ENCODE measurements at places on chromosomes 3 and 15.

- no peak for DNase-seq
These were observed 214.6 kb downstream of the MEIS2 start for GRCh38 chr15:36885771-36886170.

DNA sequence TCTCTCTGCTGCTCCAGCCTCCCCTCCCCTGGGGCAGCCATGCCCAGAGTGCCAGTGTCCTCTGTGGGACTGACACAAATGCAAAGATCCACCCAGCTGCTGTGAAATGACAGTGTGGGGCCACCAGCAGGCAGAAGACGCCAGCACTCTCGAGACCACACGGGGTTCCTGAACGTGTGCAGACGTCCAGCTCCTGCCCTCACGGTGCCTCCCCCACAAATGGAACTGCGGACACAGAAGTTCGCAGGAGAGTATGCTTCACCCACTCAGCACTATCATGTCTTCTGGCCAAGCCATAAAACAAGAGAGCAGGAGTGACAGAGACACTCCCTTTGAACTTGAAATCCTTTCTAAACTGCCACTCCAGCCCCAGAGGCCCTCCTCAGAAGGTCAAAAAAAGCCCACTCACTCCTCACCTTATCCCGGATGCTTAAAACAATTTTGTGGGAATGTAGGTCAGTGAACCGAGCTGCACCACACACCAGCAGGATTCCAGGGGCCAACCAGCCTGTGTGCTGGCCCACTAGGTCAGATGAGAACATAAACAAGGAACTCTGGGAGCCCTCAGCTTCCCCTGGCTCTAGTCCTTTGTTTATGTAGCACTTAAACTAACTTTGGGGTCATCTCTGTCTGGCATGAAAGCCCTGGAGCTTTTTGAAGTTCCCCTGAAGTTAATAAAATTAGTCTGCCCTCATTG lies 112.6 kb downstream of the DNAJB8 start:
- DNase-seq: no peak

DNA sequence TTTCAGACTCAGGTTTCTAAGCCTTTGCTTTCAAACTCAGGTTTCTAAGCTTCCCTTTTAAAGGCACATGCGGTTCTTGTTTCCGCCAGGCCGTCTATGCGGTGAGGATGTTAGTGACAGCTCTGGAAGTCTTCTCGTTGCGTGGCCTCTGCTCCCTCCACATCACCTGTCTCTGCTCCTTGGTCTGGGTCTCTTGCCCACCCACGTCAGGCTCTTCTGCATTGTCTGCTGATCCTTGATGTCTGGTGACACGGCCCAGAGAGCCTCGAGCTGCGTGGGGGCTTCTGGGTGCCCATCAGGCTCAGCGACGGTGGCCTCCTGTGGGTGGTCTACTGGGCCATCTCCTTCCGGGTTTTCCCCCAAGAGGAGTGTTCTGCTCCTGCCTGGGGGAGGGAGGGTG lies 30.5 kb downstream of the KLF13 start:
- DNase-seq: no peak

- DNase-seq: no peak
These were observed 78.9 kb downstream of the DGKG start for GRCh38 chr3:186283096-186283495.

- DNase-seq: no peak
These were observed 92.3 kb downstream of the FRMD5 start for GRCh38 chr15:44102675-44103254.

DNA sequence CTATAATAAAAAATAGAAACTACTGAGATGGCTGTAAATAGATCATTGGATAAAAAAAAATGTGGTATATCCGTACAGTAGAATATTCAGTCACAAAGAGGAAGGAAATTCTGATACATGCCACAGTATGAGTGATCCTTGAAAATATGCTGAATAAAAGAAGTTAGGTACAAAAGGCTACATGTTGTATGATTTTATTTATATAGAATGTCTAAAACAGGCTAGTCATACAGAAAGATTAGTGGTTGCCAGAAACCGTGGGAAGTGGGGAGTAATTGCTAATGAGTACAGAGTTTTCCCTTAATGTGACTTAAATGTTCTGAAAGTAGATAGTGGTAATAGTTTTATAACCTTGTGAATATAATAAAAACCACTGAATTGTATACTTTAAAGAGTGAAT lies 24.9 kb upstream of the FAH start:
- no peak for DNase-seq

- no peak for DNase-seq
These were observed 106.7 kb downstream of the DPH6 start for GRCh38 chr15:35439291-35439690.

DNA sequence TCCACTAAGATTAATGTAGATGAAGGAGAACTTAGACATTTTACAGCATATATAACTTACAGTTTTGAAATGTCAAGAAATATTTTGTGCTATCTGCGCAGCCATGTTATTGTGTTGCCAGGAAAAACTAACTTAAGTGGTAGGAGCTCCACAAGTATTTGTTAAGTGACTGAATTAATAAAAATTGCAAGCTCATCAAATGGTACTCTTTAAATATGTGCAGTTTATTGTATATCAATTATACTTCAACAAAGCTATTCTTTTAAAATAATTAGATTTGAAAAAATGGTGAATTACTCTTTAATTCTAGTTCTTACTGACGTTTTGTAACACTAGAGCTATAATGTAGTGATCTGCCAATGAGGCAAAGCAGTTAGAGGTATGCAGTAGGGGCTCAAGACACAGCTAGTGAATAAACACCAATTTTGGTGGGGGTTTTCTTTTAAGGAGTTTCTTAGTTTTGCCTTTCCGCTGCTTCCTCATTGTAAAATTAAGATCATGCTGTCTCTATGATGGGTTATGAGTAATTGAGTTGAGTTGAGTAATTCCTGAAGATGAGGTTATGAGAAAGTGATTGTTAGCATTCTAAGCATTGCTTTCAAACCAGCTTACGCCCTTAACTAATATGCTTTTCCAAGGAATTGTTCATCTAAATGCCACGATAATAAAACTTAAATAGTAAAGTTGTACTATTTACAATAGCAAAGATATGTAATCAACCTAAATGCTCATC lies 10.9 kb upstream of the LXN start:
- no peak for DNase-seq

GRCh38 chr3:172601066-172601832 lies 78.0 kb upstream of the TNFSF10 start:
- no peak for DNase-seq

GRCh38 chr15:62931650-62932049 lies 110.9 kb upstream of the TPM1 start:
- DNase-seq: no peak

DNA sequence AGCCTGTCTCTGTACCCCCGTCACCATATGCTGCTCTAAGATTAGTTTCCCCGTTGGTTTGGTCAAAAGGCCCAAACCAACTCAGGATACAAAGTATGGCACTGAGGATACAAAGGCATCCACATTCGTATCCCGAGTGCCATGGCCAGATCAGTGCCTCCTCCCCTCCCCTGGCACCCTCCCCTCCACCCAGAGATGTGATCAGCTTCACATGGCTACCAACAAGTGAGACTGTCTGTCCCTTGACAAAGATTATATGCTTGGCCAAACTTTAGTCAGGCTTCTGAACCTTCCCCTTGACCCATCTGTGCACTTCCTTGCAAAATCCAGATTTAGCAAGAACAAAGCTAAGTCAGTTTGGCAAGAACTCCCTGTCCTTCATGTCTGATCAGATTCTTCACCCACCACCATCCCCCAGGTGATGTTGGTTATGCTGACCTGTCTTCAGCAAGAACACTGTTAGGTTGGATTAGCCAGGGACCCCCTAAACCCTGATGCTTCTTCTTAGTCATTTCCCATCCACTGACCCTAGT lies 61.7 kb downstream of the KLF15 start:
- DNase-seq: no peak

DNA sequence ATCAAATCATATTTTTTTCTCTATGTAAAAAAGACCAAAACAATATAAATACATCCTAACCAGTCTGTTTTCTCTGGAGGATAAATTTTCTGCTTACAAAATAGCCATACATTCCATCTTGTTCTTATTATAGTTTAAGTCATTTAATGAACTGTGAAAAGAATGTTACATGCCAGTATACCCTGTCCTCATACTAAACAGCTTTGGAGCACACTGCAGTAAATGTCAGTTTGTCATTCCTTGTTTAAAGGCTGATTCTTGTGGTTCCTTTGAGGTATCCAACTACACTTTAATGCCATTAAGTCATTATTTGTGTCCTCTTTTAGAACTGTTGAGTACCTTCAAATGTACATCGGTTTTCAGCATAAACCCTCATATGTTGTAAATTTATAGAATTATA lies 52.7 kb upstream of the DCBLD2 start:
- DNase-seq: no peak

DNA sequence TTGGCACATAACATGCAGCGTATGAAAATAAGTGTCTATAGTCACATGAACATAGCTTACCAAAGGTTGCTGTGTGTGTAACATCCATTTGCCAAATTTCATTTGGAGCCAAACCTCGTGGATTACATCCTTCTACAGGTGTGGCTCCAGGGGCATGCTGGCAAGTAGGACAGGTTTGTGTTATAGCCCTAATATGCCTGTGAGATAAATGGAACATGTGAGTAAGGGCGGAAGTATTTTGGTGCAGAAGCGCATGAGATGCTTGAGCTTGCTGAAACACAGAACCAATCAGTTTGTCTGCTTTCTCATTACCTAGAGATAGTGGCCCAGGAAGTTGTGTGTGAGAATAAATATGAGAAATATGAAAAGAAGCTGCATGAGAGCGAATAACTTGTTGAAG lies 21.8 kb upstream of the XCR1 start:
- DNase-seq: no peak

GRCh38 chr15:78909791-78910228 lies 35.0 kb downstream of the CTSH start:
- DNase-seq: no peak

GRCh38 chr15:25849157-25849921 lies 13.8 kb downstream of the ATP10A start:
- DNase-seq: no peak

- DNase-seq: no peak
These were observed 225.6 kb upstream of the TLE3 start for GRCh38 chr15:70323111-70323851.

DNA sequence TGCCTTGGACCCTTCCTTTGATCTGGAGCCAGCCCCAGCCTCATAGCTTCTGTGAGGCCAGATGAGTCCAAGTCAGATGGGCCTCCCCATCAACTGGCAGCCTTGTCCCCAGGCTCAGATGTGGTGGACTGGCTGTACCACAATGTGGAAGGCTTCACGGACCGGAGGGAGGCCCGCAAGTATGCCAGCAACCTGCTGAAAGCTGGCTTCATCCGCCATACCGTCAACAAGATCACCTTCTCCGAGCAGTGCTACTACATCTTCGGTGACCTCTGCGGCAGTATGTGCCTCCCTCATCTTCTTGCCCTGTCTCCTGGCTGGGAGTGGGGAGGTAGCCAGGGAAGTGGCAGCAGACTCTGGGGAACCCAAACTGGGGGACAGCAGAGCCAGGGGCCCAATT lies 6.9 kb upstream of the AP2M1 start:
- no peak for DNase-seq

- no peak for DNase-seq
These were observed 139.1 kb upstream of the BNIP2 start for GRCh38 chr15:59828263-59828662.

GRCh38 chr3:159838938-159839337 lies 149.7 kb upstream of the IL12A start:
- DNase-seq: no peak

DNA sequence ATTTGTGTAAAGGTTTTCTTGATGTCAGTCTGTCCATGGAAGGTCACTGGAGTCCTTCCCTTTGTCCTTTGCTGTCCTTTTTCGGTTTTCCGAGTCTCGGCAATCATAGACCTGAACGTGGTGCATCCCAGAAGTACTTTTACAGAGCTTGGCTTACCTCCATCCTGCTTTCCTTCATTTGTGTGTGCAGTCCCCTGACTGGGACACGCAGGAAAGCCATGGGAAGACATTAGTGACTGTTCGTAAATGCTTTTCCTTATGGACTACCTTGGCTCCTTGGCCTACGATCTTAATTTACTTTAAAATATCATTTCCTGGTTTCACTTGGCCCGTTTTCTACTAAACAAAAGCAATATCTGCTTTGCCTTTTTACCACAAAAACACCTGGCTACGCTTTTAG lies 328.4 kb upstream of the RARB start:
- no peak for DNase-seq

- no peak for DNase-seq
These were observed 542 bp downstream of the PLOD2 start for GRCh38 chr3:146160321-146160963.

GRCh38 chr15:90876046-90876445 lies 7.7 kb downstream of the FURIN start:
- DNase-seq: no peak

DNA sequence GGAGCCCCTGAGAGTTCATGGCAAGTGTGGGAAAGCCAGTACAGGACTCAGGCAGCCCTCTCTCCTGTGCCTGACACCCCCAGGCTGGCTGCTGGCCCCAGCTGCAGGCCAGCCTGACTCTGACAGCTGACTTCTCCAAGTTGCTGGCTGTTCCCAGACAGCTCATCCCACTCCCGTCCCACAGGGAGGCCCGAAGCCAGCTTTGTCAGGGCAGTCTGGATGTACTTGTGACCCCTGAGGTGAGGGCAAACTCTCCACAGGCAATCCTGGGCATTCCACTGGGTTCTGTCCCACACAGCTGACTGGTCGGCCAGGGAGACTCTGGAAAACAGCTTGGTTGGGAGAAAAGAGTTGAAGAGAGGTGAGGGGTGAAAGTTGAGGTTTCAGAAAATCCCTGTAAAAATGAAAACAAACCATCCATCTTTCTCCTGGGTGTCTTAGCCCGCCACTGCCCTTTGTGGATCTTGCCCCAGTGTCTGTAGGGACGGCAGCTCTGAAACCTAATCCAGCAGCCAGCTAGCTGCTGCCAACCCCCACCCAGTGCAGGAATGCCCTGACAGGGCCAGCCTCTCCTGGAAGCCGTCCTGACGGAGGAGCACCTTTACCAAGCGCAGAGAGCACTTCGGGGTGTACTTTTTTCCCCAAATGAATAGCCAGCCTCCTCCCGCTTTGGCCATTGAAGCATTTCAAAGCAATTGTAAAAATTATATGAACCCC lies 87.9 kb downstream of the DNAJB8 start:
- no peak for DNase-seq

DNA sequence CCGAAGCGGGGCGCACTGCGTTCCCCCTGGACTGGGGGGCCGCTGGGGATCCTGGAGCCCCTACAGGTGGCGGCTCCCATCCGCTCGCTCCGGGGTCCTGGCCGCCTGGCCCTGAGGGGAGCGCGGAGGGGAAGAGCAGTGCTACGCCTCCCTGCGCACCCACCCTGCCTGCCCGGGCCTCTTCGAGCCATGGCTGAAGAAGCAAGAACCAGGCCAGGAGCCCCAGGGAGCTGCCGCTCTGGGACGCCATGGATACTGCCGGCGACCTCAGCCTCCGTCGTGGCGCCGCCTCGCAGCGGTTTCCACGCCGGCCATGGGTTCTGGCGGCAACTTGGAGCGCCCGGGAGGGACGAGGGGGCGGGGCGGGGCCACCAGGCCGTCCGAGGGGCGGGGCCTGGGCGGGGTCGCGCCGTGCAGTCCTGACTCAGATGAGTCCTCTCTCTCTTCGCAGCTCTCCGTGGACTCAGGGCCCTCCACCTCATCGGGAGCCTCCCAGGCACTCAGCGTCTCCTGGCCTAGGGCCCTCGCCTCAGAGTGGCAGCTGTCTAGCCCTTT lies 50.9 kb downstream of the MYL3 start:
- peak; percentile 72 for DNase-seq

All from activated T-cell treated with anti-CD3 and anti-CD28 coated beads, Interleukin-2, amount 50 U/mL, for 4 hours (primary cell).